ENCODE measurements at places on chromosomes 12 and 14.

DNA sequence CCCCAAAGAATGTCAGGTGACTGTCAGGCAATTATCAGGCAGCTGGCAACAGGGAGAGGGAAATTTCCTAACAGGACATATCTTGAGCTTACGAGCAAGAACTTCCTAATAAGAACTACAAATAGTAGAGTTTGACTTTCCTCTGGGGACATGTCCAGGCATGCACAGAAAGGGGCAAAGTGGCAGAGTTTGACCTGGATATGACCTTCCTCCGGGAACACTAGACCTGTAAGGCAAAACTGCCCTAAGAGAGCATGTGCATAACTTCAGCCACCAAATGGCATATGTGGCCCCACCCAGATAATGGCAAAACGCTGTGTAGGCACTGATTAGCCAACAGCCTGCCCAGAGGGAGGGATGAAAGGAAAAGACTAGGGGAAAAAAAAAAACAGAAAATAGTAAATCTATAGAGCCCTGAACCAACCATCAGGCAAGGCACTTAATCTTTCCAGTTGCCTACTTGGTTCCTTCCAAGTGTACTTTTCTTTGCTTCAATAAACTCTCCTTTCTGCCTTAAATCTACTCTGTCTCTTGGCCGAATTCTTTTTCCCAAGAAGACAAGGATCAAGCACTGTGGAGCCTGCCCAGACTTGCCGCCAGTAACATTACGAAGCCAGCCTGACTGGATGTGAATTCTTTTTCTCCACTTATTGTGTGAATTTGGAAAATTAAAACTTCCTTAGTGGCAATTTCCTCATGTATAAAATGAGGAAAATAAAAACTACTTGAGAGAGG lies 164.1 kb downstream of the SPTSSA start:
- no peak for DNase-seq

DNA sequence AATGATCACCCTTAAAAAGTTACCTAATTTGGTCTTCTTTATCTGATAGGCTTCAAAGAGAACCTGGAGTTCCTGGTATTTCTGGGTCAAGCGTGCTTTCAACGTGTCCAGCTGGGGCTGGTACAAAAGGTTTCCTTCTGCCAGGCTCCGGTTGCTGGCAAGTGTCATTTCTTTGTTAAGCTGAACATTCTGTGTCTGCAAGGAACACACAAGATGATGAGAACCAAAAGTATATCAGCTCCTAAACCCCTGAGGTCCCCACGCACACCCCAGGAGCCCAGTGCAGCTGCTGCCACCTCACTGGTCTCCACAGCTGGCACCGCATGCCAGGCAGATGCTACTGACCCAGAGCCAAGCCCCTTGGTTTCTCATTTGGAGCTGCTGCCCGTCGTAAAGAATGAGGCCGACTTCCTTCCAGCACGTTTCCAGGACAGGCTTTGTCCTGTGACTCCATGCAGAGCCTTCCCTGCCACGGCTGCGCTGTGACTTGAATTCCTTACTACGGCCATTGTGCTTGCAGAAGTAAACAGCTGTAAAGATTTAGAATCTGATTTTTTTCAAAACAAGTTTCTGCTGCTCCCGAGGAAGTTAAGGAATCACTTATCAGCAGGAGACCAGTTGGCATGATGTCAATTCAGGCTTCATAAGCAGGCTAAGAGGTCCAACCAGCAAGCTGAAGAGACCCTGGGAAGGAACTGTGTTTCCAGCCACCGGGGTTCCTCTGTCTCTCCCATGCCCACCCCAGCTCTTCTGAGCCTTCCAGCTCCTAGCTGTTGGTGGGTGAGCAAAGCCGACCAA lies 24.9 kb downstream of the VPS37B start:
- peak; percentile 74 for DNase-seq

DNA sequence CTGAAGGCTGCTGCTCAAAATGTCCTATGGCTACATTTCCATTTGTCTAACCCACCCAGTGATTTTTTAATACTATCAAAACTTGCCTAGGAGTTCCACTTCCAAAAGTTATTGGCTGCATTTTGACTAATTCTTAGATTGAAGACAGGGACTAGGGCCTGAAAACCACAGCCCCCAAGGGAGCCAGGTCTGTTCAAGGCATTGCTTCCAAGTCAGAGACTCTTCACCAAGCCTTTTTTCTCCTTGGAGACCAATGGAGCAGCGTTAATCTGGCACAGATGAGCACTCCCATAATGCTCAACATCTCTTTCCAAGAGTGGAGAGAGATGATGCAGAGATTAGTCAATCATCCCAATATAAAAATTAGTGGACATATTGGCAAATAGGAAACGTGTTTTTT lies 112.5 kb upstream of the HIF1A start:
- DNase-seq, result no peak

GRCh38 chr12:12804432-12804886 lies 8.7 kb upstream of the DDX47 start:
- DNase-seq, result no peak

DNA sequence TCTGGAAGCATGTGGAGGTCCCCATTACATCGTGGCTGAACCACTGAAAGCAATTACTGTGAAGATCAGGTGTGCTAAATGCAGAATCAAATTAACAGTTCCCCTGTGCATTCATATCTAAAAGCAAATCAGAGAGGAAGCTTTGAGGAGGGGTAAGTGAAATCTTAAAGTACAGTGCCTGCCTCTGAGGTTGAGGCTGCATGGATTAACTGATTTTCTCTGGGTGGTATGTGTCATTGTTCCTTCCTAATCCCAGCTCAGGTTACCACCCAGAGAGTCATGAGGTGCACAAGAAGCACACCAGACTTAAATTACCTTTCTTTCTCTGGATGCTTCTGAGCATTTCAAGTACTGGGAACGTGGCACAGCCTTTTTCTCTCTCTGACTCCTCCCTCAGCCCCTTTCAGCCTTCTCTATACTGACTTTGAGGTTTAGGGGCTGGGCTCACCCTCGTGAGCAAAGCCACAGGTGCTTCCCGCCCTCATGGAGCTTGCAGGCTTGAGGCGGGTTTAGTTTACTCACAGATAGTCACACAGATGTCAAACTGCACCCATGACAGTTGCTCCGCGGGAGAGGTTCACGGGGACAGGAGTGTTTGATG lies 237.6 kb upstream of the CRY1 start:
- no peak for DNase-seq

GRCh38 chr14:24219080-24219479 lies 3.2 kb upstream of the MDP1 start:
- DNase-seq, result no peak

GRCh38 chr14:24325963-24326362 lies 8.9 kb downstream of the ADCY4 start:
- no peak for DNase-seq

- DNase-seq, result no peak
Measured at GRCh38 chr14:36498938-36499337, 21.1 kb downstream of the NKX2-1 start.

DNA sequence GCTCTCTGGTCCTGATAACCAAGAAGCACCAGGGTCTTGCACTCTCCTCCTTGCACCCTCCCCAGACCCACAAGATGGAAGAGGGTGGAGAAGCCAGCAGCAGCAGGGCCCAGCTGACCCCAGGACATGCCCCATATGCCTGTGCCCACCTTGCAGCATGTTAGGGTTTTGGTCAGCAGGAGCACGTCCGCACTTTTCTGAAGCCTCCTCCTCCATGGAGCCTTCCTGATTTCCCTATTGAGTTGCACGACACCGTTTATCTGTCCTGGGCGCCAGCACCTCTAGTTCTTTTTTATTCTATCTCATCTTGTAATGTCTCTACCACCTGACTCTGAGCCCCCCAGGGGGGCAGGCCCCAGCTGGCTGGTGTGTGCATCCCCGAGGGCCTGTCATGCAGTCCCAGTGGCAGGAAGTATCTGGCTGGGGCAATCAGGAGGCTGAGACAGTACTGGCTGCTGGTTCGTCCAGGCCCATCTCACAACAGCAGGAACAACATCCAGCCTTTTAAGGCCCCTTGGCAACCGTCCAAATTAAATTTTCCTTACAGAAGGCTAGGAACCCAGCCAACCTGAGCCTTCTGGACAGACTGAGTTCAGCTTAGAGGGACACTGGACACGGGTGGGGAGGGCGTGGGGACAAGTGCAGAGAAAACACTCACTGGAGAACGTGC lies 39.6 kb downstream of the CCDC85C start:
- DNase-seq, result no peak

DNA sequence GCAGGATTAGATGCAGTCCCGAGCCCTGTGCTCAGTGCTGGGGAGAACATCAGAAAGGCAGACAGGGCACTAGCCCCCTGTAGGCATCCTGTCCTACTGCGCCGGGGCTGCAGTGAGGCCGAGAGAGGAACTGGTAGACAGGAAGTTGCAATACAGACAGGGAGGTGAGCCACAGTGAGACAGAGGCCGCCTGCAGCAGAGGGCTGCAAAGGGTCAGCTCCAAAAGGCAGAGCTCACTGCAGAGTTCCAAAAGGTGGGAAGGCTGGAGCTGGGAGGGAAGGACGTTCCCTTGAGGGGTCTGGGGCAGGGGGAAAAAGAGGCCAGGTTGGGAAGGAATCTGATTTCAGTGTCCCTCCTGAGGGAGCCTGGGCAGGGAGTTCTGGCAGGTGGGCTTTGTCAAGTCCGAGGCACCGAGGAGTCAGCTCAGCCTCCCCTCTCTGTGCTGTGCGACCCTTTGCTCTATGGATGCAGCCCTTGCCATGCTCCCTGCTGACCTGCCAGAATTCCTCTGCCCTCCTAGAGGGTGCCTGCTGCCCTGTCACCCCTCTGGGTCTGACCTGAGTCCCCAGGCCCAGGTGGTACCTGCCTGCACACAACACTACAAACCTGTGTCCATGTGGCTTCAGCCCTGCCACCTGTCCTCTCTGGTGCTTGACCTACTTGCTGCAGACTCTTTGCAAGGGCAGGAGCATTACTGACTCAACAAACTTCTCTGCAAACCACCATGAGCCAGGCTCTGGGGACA lies 63.5 kb downstream of the PRMT8 start:
- DNase-seq, result no peak

- no peak for DNase-seq
Measured at GRCh38 chr14:69052181-69052601, 73.1 kb upstream of the ACTN1 start.

- DNase-seq, result no peak
Measured at GRCh38 chr12:128571906-128572810, 251.6 kb downstream of the SLC15A4 start.

GRCh38 chr14:48703728-48704467 lies 882.3 kb downstream of the RPS29 start:
- DNase-seq, result no peak

GRCh38 chr12:56321027-56321426 lies 5.2 kb upstream of the CNPY2 start:
- no peak for DNase-seq

GRCh38 chr12:121494093-121494787 lies 86.6 kb downstream of the KDM2B start:
- DNase-seq, result peak; percentile 84

DNA sequence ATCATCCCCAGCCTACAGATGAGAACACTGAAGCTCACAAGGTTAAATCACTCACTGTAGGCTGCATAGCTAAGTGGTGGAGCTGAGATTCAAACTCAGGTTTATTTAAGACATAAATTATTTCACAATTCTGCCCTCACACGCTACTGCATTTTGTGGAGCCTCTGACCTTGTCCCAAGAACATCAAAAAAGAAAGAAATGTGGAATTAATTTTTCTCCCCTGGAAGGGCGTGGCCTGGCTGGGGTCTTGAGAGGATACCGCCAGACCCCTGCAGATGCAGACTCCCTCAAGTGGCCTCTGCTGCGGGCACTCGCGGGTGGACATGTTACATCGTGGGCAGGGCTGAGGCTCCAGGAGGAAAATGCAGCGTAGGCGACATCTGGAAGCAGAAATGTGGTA lies 40.6 kb downstream of the LTBP2 start:
- peak; percentile 42 for DNase-seq

DNA sequence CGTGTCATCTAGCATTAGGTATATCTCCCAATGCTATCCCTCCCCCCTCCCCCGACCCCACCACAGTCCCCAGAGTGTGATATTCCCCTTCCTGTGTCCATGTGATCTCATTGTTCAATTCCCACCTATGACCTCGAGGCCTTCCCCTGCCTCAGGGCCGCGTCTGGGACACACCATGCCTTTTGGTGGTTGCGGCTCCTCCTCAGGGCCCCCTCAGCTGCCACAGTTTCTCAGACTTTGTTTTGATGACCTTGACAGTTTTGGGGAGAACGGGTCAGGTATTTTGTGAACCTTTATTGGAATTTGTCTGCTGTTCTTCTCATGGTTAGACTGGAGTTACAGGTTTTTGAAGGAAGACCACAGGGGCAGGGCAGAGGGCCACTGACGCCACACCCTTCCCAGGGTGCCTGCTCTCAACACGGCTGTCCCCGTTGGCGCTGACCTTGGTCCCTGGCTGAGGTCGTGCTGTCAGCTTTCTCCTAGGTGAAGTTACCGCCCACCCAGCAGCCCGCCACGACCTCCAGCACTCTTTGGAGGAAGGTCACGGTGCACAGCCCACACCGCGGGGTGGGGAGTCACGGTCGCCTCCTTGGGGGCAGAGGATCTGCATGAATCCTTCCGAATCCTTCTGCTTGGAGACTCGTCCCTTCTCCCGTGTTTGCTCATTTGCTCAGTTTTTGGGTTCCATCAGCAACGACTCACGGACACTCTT lies 130.5 kb downstream of the KIF26A start:
- peak; percentile 69 for DNase-seq

DNA sequence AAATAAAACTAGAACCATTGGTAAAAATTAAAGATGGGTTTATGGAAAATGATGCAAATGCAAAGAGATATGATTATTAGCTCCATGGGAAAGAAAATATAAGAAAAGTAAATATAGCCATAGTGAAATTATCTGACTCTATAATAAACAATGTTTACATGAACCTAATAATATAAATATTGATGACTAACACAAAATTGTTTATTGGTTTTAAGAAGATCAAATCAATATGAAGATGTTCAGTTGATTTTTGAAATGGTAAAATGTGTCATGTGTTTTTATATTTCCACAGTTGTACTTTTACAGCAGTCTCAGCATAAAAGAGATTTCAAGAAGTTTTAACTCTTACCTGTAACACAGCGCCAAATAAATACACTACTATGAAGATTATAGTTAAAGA lies 114.0 kb downstream of the SLC41A2 start:
- DNase-seq, result no peak

DNA sequence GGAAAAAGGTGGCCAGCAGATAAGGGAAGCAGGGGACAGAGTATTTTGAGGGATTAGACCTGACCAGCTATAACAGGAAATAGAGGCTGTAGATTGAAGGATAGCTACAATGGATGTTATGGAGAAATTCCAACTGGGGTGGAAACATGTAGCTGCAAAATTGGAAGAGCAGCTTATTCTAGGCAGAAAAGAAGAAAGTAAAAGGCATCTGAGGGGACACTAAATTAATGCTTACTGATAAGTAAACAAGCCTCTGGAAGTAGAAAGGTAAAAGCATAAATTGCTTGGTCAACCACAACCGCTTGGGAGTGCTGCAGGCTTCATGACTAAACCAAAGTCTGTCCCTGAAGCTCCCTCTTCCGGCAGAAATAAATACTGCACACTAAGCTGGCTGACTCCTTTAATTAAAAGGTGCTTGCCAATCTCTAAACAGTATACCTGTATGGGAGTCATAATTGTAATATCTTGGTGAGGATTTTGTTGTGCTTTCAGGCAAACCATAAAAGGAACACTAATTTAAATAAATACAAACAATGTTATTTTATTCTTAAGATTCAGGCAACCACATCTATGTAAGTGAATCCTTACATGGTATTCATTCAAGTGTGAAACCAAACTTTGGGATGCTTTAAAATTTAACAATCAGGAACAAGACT lies 7.7 kb downstream of the UBC start:
- peak; percentile 85 for DNase-seq

GRCh38 chr12:111488271-111488670 lies 82.5 kb downstream of the SH2B3 start:
- no peak for DNase-seq

- DNase-seq, result peak; percentile 58
Measured at GRCh38 chr14:105891631-105892452, 365.5 kb downstream of the TMEM121 start.

All from spleen (tissue), 13 donors.